ENCODE measurements at places on chromosomes 4 and X. TPM values are rescaled to one million over a fixed set of nuclear protein-coding genes. Genes with fewer than 3 reads are reported as not detected.

- no peak for DNase-seq
Measured at GRCh38 chr4:183986971-183987946, 82.2 kb downstream of the STOX2 start.

DNA sequence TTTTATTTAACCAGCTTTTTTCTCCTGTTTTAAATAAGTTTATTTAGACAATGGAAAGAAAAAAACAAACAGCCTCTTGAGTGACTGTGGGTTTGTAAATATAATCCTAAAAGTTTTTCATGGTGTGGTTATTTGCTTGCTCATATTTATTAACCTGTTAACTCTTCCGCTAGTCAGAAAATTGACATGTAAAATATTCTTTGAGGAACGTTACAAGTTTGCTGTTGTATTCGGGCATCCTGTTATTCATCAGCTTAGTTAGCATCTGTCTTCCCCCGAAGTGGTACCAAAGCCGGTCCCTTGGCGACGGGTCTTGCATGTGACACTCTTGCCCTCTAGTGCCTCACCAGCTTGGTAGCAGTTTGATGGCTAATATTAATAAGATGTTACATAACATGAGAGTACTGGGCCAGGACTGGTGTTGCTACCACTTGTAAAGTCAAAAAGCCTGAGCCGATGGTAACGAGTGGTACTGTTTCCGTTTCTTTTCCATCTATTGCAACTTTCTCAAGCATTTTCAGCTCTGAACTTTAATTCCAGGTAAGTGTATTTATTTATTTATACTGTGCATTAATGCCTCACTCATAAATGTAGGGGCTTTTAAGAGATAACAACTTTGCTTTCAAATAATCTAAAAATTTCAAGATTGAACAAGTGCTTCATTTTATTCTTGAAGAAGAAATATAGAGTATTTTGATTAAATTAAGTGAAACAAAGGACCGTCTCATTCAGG lies at the start of gene NDST3:
TSS of gene NDST3 (plus strand) at position 434 of the 733 bp plus-strand sequence. CDS start 19,425 bp downstream, outside the sequence.
- no peak for DNase-seq

DCLK2 gene
- polyA plus RNA-seq: not detected

DNA sequence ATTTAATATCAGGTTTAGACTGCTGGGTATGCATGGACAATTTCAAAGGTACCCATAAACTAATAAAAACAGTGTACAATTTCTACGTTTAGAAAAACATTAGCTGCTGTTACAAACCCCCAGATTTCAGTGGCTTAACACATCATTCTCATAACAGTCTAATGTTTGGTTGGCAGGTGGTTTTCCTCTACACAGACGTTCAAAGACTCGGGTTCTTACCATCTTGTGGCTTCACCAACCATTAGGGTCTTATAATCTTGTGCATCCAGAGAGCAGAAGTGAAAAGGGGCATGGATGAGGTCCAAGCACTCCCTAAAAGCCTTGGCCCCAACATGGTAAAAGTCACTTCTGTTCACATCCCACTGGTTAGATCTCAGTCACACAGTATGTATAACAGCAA lies 71.6 kb downstream of the SH3RF1 start:
- no peak for DNase-seq

DNA sequence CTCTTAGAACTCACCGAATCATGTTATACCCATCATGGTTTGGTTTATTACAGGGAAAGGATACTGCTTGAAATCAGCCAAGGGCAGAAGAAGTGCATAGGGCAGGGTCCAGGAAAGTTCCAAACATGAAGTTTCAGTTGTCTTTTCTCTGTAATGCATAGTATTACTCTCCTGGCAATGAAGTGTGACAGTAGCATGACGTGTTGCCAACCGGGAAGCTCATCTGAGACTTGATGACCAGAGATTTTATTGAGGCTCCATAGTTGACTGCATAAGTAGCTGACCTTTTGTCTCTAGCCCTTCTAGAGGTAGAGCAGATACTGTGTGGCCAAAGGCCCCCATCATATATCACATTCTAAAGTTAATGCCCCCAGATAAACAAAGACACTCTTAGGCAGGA lies 72.1 kb downstream of the BEND4 start:
- no peak for DNase-seq

GRCh38 chr4:181157647-181158046 lies 1085.6 kb upstream of the TENM3 start:
- no peak for DNase-seq

All from K562 (cell line).